ENCODE measurements at places on chromosomes 3 and 15. TPM values are rescaled to one million over a fixed set of nuclear protein-coding genes. Genes with fewer than 3 reads are reported as not detected.

The COL7A1 gene
- total RNA-seq, result 0.10 TPM

- DNase-seq, result peak; percentile 37
Measured at GRCh38 chr3:13419505-13420044, 547 bp downstream of the NUP210 start.

GRCh38 chr3:140391061-140391460, 286.8 kb upstream of the TRIM42 start:
- DNase-seq, result no peak

The NLGN1 gene
- total RNA-seq, result not detected

DNA sequence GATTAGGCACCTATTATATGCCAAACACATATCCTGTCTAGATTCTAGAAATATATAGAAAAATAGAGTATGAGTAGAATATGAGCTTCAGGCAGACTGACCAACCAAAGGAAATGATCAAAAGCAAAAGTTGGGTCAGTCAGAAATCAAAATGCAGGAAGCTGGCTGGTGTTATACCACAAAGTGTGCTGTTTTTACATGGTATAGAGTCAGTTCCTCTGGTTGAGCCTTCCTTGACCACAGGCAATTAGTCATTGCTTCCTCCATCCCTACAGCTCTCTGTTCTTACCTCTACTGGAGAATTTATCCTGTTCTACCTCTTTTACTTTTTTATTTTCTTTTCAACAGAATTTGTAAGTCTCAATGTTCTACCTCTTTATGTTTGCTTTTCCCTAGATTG, 149.8 kb downstream of the TMCO5A start:
- no peak for DNase-seq

GRCh38 chr15:51129535-51130188, 35.0 kb upstream of the TNFAIP8L3 start:
- DNase-seq, result no peak

- DNase-seq, result no peak
Measured at GRCh38 chr15:41501931-41502794, 8.5 kb downstream of the ITPKA start.

- DNase-seq, result no peak
Measured at GRCh38 chr3:50493086-50493485, 10.3 kb downstream of the CACNA2D2 start.

- DNase-seq, result no peak
Measured at GRCh38 chr3:20924646-20925385, 738.8 kb upstream of the SGO1 start.

DNA sequence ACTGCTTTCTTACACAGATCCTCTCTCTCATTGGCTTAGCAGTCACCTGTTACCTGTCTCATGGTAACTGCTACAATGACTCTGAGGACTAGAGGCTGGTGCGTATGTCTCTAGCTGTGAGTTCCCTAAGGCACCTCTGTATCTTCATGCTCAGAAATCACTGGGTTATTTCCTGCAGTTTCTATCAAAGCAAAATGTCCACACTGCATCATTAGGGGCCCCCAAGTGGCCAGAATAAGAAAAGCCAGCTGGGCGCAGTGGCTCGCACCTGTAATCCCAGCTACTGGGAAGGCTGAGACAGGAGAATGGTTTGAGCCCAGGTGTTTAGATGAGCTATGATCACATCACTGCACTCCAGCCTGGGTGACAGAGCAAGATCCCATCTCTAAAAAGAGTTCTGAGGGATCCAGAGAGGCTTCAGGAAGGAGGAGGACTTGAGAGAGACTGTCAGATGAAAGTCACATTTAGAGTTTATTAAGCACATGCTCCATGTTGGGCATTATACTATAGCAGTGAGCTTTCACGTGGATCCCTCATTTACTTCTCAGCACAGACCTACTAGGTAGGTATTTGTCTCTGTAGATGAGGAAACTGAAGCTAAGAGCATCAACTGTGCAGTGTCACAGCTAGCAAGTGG, 2.3 kb upstream of the VPS18 start:
- DNase-seq, result peak; percentile 92

The ITIH1 gene
- total RNA-seq, result 0.08 TPM

The FRMD5 gene
- total RNA-seq, result 4.3 TPM

DNA sequence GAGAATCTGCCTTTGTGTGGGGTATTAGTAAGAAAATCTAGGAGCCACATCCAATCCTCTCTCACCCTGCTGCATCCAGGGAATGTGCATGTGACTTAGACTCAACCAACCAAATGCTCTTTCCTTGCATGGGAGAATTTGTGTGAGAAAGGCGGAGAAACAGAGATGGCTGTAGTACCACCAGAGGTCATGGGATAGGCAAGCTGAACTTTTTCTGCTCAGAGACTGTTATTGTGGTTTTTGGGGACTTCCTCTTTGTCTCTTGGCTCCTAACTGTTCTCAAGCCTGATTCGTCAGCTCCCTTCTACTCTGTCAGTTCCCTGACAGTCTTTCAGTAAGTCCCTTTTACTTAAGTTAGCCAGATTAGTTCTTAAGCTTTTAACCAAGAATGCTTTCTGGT, 2.6 kb upstream of the ZSCAN2 start:
- DNase-seq, result no peak

DNA sequence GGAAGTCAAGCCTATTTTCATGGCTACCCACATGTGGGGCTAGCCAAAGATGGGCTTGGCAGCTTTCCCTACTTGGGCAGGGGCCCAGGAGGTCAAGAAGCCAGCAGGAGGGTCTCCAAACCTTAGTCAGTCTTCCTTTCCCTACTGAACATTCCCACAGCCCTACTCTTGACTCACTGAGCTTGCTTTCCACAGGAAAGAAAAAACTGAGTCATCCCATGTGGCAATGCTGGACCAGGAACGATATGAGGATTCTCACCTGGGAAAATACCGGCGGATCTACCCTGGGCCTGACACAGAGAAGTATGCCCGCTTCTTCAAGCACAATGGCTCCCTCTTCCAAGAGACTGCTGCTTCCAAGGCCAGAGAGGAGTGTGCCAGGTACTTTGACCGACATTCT, 3.7 kb upstream of the NGRN start:
- DNase-seq, result no peak

GRCh38 chr3:122695927-122696561, 15.4 kb downstream of the PARP14 start:
- DNase-seq, result no peak

DNA sequence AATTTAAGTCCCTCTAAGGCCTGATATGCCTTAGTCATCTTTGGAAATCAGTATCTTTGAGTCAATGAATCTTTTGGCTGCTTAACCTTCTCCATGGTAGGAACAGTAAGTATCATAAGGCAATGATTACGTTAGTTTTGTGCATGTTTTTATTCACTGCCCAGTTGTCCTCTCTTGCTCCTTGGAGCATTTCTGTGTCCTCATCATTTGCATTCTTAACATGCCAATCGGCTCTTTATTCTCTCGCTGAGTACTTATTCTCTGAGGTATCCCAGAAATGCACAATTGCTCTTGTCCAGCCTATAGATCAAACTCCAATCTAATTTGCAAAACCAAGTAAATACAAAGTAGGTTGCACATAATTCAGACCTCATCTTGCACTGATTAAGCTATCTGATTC, 405.0 kb upstream of the IL12A start:
- DNase-seq, result no peak

DNA sequence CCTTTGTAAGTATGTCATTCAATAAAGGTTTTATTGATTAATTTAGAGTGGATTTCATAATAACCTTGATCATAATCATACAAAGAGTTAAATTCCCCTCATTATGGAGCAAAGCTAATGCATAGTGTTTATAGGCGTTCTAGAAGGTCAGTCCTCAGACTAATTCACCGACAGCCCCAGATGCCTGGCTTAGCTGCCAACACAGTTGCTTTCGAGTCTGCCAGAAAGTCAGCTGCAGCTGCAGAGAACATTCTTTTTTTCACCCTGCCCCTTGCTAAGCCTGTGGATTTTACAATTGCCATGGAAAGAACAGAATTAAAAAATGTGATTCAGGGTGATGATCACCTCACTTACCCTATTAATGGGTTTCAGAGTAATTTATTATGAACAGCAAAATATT, 21.2 kb downstream of the CADM2 start:
- DNase-seq, result no peak

- no peak for DNase-seq
Measured at GRCh38 chr3:107315141-107315540, 62.1 kb upstream of the CCDC54 start.

The TRAT1 gene
- not detected for total RNA-seq

The HMG20A gene
- total RNA-seq, result 22.4 TPM

GRCh38 chr15:66178531-66178910, 75.0 kb downstream of the MEGF11 start:
- no peak for DNase-seq

The PATL2 gene
- total RNA-seq, result not detected

GRCh38 chr15:72307026-72307425, 12.9 kb downstream of the CELF6 start:
- no peak for DNase-seq

- DNase-seq, result no peak
Measured at GRCh38 chr3:116339441-116340028, 105.8 kb downstream of the LSAMP start.

The CTXND1 gene
- total RNA-seq, result not detected

Measured in HT-29 (cell line).